Hippocampal formation (tissue), 2 donors: ENCODE measurements at places on chromosomes 6 and 20.

- no peak for DNase-seq
These were observed 60.0 kb downstream of the PTPN1 start for GRCh38 chr20:50569864-50570836.

GRCh38 chr6:28794175-28795002 is 129.4 kb downstream of the TRIM27 start:
- DNase-seq: no peak

DNA sequence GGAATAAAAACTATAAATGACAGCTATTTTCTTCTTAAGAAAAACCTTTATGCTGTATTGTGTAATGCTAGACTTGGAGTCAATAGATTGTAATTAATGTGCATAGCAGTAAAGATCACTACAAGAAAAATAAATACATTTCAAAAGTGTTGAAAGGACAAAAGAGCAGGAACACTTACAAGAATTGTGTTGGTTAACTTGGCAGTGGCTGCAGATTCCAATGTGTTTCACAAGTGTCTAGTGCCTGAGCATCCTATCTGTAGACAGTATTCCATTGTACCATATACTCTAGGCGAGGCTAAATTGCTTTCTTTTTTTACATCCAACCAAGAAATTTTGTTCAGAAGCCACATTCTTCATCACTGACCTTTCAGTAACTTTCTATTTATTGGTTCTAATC is 924.1 kb downstream of the EPHA7 start:
- no peak for DNase-seq

GRCh38 chr6:167649476-167649875 is 177.2 kb upstream of the AFDN start:
- DNase-seq: no peak

DNA sequence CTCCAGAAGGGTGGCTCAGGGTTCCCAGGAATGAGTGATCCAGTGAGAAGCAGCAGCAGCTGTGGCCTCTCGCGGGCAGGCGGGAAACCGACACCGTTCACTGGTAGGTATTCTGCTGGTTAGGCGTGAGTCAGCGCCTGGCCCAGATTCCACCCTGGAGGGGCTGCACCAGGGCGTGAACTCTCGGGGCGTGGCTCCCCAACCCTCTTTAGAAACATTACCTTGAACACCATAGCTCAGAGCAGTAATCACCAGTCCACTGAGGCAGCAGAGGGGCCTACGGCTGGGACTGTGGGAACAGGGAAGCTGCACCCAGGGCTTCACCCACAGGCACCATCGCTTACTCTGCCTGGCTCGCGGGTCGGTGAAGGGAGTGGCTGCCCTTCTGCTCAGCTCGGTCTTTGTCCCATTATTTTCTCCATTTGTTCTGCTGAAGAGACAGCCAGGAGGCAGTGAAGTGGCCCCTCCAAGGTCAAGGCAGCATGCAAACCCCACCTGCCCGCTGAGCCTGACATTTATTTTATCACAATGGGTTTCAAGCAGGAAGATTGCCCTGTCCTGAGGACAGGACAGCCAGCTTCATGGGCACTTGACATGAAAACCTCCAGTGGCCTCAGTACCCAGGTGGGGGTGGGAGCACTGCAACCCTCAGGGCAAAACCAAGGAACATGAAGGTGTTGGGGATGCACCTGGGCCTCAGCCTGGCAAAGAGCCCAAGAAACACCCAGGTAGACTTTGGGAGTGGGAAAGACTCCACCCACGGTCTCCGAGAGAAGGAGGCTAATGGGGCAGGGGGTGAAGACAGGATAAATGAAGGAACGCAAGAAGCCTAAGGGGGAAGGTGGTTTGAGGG is 51.0 kb upstream of the CD93 start:
- no peak for DNase-seq

GRCh38 chr20:62463651-62464424 is 12.0 kb downstream of the GATA5 start:
- no peak for DNase-seq

DNA sequence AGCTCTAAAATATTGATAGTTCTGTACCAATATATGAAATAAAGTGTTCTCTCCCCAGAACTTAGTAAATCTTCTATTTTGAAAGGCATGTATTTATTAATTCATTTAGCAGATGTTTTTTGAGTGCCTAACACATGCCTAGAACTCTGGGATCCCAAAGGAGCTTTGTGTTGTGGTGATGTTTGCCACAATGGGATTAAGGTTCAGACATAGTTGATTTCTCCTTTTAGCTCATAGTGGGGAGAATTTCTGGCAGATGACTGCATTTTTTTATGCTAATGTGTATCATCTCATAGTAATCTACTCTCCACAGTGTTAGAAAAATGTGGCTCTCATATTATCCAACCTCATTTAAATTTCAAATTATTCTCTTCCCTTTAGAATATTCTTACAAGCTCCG is 21.7 kb downstream of the MYB start:
- DNase-seq: no peak

DNA sequence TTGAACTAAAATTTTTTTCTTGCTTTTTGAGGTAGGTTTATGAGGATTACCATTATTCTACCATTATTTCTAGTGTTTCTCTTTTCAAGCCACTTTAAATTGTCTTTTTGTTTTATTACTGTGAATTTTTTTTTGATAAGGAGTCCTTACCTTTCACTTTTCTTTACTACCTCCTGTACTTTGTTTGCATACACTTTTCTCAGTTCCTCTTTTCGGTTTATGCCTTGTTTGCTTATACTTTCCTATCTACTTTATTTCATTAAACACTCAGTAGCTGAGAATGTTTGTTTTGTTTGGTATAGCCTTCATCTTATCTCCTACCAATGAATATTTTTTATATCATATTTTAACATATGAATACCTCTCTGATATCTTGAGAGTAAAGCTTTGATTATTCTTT is 147.9 kb downstream of the TFAP2B start:
- DNase-seq: no peak

- DNase-seq: no peak
These were observed 94.3 kb downstream of the INSM1 start for GRCh38 chr20:20462185-20462584.

- no peak for DNase-seq
These were observed 260.3 kb downstream of the LRFN2 start for GRCh38 chr6:40326714-40327421.

DNA sequence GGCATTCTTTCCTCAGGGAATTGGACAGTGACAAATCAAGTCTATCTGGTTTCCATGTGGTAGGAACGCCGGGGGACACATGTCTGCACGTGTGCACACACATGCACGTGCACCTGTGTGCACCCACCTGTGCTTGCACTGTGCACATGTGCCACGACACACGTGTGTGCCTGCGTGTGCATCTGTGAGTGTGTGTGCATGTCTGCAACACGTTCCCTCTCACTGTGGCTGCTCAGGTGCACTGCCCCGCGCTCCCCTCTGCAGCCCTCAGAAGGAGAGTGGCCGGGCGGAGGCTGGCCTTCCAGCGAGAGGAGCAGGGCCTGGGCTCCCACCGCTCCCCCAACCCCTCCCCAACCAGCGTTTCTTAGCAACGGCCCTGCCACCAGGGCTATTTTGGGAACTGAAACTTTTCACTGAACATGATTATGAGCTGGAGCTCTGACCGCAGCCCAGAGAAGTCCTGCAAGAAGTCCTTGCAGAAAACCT is 147.8 kb downstream of the PHACTR3 start:
- peak; percentile 41 for DNase-seq

- no peak for DNase-seq
These were observed 275.3 kb downstream of the NRN1 start for GRCh38 chr6:5731435-5731834.
